Activated naive CD8-positive, alpha-beta T cell treated with anti-CD3 and anti-CD28 coated beads for 36 hours (primary cell): ENCODE measurements at places on chromosomes 12 and 14.

DNA sequence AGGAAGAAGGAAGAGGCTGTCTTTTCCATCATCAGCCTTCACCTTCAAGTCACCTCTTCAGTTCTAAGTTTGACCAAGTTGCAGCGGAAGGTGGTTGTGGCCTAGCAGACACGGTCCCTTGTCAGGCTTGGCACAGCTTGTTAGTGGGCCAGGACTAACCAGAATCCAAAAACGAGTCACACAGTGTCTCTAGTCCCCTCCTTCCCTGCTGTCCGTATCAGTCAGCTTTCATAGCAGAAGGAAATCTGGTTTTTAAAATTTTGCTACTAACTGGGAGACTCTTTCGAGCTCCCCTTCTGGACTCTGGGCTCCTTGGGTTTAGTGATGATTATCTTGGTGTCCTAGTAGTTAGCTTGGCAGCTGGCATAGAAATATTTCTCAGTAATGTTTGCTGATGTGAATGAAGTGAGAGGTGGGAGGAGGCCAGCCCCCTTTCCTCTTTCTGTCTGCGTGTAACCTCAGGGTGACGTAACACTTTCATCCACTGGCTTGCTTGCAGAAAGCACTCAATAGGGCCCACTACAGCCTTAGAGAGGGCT, 3.8 kb downstream of the ETV6 start:
- DNase-seq: peak; percentile 57

GRCh38 chr12:94227066-94227465, 78.7 kb downstream of the PLXNC1 start:
- no peak for DNase-seq

DNA sequence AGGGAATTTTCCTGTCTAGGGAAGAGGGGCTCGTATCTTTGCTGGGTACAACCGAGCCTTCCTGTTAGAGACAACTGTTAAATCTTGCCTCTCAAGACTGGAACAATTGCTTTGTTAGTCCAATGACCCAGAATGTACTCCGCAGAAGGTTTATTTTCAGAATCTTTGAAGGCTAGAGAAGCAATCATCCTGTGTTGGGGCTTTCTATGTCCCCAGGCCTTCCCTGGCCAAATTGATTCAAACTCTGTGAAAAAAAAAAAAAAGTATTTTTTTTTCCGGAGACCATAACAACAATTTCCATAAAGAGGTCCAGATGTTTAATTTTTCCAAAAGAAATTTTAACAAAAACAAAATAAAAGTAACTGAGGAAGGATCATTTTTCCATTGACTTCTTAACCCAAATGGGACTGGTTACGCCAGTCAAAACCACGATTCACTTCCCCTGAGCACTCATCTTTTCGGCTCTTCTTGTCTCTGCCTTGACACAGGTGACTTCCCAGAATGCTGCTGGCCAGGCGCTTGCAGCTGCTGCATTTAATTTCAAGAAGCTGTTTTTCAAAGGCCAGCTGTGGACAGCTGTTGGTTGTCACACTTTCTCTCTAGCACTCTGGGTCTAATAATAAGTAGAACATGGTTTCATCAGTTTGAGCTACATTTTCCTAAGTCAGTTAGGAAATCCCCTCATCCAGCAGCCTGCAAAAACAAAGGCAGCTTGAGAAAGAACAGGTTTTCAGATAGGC, 81.6 kb upstream of the MANSC4 start:
- peak; percentile 6 for DNase-seq

- DNase-seq: no peak
Observed at GRCh38 chr12:11713202-11713601, 63.7 kb downstream of the ETV6 start.

DNA sequence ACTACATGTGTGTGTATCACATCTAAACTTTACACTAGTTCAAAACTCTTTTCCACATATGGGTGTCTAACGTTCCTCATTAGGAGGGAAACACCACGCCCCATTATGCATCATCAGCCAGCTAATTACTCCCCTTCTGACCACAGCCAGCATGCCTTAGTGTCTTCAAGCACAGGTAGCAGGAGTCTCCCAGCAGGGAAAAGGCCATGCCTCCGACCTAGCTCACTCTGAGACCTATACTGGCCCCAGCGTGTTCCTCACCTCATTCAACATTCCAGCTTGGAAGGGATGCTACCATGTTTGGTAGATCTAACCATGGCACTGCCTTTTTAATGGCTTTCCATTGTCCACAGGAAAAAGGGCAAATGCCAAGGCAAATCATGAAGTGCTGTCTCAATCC, 66.1 kb upstream of the PRB2 start:
- no peak for DNase-seq

DNA sequence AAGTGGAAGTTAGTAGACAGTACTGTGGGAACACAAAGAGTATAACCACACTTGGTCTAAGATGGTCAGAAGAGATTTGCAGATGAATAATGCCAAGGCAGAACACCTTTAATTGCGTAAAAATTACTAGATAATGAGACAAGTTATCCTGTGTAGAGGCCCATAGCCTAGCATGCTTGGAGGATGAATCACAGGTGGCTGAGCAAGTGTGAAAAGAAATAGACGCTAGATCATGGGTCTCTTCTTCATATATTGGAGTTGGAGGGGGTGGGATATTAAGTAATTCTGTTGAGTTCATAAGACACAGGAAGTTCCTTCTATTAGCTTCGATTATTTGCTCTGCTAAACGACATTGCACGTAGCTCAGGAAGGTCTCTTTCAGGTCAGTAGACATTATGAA, 454.3 kb upstream of the LMO3 start:
- no peak for DNase-seq

DNA sequence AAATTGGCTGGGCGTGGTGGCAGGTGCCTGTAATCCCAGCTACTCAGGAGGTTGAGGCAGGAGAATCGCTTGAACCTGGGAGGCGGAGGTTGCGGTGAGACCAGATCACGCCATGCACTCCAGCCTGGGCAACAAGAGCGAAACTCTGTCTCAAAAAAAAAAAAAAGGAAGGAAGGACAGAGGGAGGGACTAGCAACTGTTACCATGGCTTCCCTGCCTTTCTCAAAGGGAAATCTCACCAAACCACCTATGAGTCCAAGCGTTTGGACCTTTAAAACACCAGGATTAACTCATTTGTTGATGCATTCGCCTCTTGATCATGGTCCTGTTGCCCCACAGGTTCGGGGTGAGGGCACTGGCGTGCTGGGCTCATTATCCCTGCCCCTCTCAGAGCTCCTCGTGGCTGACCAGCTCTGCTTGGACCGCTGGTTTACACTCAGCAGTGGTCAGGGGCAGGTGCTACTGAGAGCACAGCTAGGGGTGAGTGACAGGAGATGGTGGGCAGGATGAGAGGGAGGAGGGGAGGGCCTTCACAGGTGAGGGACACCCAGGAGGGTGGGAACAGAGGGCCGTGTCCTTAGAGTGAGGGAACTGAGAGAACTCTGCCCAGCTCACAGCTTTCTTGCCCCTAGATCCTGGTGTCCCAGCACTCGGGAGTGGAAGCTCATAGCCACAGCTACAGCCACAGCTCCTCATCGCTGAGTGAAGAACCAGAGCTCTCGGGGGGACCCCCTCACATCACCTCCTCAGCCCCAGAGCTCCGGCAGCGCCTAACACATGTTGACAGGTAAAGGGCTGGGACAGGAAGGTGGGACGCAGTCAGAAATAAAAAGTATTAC, 10.2 kb upstream of the MYL6B start:
- no peak for DNase-seq

DNA sequence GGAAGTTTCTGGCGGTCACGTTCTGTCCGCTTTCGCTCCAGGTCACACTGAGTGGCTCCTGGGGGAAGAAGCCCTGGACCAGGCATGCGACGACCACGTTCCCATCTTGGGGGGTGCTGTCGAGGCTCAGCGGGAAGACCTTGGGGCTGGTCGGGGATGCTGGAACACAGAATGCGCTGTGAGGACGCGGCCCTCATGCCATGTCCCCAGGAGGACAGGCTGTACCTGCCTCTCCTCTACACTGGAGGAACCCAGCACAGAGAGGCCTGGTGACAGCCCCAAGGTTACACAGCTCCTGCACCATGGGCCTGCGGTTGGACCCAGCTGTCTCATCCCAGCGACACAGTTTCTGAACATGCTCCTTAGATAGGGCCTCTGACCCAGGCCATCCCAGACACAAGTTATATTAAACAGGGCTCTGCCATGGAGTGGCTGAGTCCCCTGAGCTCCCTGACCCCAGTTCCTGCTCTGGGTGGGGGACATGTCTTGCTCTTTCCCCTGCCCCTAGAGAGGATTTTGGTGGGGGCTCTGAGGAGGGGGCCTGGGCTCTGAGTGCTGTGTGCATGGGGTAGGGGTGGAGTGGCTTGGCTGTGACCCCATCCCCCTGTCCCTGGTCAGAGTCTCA, 62.0 kb downstream of the TMEM121 start:
- no peak for DNase-seq

GRCh38 chr12:80445083-80445793, 1.2 kb downstream of the PTPRQ start:
- DNase-seq: no peak

- no peak for DNase-seq
Observed at GRCh38 chr12:22310709-22311108, 23.8 kb downstream of the ST8SIA1 start.

- no peak for DNase-seq
Observed at GRCh38 chr14:73133795-73134194, 2.5 kb upstream of the PSEN1 start.

DNA sequence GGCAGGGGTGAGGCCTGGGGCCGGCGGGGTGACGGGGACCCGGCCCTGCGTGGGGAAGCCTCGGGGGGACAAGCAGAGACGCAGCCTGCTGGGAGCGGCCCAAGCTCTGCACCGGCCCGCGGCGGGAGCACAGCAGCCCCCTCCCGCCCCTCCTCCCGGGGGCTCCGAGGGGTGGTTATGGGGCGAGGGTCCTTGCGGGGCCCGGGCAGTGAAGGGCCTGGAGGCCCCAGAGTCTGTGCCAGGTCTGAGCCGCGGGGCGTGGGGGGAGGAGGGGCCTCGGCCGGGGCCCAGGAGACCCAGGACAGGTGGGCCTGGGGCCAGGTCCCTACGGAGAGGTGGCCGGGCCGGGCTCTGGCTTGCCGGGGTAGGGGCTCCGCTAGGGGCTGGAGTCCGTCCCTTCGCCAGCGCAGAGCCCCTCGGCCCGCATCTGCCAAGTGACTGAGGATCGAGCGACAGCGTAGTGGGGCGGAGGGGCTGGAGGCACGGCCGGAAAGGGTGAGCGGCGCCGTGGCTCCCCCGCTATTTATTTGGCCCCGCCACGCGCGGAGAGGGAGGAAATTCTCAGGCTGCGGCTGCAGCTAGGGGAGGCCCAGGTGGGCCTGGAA, 495 bp downstream of the TMEM121 start:
- no peak for DNase-seq

GRCh38 chr12:14416658-14417057, 51.2 kb downstream of the ATF7IP start:
- DNase-seq: peak; percentile 32

DNA sequence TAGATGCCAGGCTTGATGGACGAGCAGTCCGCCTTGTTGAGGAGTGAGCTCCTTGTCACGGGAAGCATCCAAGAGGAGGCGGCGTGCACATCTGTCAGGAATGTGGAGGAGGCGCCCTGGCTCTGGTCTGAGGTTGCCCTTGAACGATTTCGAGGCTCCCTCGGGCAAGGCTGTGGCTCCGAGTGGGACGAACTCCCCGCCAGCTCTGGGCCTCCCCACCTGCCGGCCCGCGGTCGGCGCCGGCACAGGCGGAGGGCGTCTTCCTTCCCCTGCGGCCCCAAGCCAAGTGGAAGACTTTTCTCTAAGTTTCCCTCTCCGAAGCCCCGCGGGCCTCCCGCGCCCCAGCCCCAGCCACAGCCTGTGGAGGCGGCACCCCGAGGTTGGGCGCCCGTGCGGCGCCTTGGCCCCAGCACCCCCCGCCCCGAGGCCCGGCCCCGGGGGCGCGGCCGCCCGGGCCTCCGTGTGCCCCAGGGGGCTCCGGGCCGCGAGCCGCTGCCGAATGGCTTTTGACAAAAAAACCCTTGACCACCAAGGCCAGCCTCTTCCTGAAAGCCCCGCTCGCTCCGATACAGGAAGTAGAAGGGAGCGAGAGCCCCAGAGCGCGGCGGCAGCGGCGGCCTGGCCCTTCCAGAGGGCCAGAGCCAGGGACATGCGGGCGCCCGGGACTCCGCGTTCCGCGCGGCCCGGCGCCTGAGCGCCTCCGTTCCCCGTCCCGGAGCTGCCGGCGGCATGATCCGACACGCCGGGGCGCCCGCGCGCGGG, at the start of gene RIN3:
RIN3 (plus strand) TSS at position 578 of the 762 bp plus-strand sequence; CDS start at position 730, 152 bp downstream.
- peak; percentile 64 for DNase-seq

- no peak for DNase-seq
Observed at GRCh38 chr14:59359431-59360124, 105.6 kb downstream of the GPR135 start.

DNA sequence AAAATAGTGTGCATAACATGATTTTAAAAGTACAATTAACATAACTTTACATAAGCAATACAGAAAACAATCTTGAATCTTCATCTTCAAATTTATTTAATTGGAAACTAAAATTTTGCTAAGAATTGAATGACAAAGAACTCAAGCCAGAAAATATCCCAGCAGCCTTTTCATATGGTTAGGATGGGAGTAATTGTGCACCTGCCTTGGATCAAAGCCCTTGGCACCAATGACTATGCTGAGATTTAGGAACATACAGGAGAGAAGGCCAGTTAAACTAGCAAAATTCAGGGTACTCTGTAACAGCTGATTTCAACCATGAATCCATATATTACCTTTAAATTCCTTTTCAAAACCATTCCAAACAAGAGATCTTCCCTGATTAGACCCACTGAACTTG, 5.8 kb downstream of the KERA start:
- DNase-seq: no peak

DNA sequence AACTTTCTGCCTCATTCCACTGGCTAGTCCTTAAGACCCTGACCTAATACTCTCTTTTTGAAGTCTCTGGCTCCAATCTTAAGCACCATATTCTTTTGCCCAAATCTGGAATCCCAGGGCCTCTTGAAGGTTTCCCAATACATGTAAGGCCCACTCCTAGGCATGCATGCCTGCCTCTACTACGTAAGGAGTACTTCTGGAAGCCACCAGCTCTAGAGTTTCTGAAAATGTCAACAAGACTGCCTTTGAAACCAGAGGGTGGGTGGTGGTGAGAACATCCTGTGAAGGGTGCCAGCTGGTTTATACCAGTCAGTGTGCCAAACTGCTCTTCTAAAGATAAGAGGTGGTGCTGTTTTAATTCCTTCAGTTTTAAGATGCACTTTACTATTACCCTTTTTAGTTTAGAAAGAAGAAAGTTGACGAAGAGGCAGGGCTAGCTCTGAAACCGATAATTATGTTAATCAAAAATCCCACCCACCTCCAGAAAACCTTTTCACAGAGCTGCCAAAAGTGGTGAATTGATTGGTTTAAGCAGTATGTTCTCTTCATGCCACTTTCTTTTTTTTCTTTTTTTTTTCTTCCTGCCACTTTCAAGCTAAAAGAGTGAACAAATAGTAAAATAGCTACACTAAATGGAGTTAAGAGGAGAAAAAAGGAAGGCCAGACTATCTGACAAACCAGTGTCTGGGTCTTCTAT, 8.7 kb upstream of the WDR89 start:
- peak; percentile 40 for DNase-seq

- no peak for DNase-seq
Observed at GRCh38 chr12:120722784-120723183, 2.8 kb upstream of the ACADS start.
